ENCODE measurements at places on chromosomes 11 and 22. TPM values are rescaled to one million over a fixed set of nuclear protein-coding genes. Genes with fewer than 3 reads are reported as not detected.

KCTD14 gene
- 1.6 TPM for total RNA-seq

PHETA2 gene
- not detected for total RNA-seq

LDHAL6A gene
- not detected for total RNA-seq

PAMR1 gene
- not detected for total RNA-seq

LRRC4C gene
- total RNA-seq = not detected

EI24 gene
- 93.7 TPM for total RNA-seq

SMC1B gene
- not detected for total RNA-seq

Measured in A549 treated with DMSO at 1 μM for 4 hours (cell line).